Small intestine (tissue), 16 donors: ENCODE measurements at places on chromosomes 4 and X. TPM values are rescaled to one million over a fixed set of nuclear protein-coding genes. Genes with fewer than 3 reads are reported as not detected.

DNA sequence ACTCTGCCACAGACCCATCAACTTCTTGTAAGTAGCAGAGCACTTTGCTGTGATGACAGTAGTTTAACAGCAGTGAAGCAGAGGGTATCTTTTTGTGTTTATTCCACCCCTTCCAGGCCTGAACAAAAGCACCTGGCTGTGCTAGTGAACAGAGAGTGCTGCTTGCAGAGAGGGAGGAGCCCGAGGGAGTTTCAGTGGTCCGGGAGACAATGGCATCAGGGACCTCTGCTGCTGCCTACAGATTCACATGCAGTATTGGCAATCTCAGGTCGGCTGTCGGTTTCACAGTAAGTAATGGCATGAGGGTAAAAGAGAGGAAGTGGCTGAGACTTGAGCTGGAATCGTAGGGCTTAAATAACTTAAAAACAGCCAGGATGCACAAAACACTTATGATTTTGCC, 755.8 kb downstream of the RPA4 start:
- no peaks in the 10 kb centered on the region for H3K36me3 ChIP-seq
- no peak overlapping the region for H3K27ac ChIP-seq
- no peaks in the 10 kb centered on the region for H3K27me3 ChIP-seq
- no peak for DNase-seq

- H3K4me3 ChIP-seq = no peak overlapping the region
- no peak for DNase-seq
- no peak overlapping the region for H3K27ac ChIP-seq
- H3K4me1 ChIP-seq = no peaks in the 10 kb centered on the region
- no peaks in the 10 kb centered on the region for H3K36me3 ChIP-seq
Measured at GRCh38 chrX:46279925-46280313, 265.3 kb downstream of the ZNF674 start.

LRAT gene
- polyA plus RNA-seq = 10.5 TPM

ENAM gene
- polyA plus RNA-seq = under 0.01 TPM

MAGED4B gene
- 9.7 TPM for polyA plus RNA-seq

SUV39H1 gene
- polyA plus RNA-seq = 4.1 TPM
